ENCODE measurements at places on chromosomes 12 and 14. TPM values are rescaled to one million over a fixed set of nuclear protein-coding genes. Genes with fewer than 3 reads are reported as not detected.

GRCh38 chr14:91402348-91402747 lies 15.3 kb downstream of the CCDC88C start:
- H3K4me1 ChIP-seq, result peaks cover 74% of the 10 kb centered on the region
- peaks cover 51% of the 10 kb centered on the region for H3K36me3 ChIP-seq
- DNase-seq, result no peak
- H3K4me3 ChIP-seq, result peak overlapping the region; percentile 41

- H3K4me1 ChIP-seq, result peaks cover 10% of the 10 kb centered on the region
- H3K36me3 ChIP-seq, result peaks cover 14% of the 10 kb centered on the region
- no peak for DNase-seq
- no peaks in the 10 kb centered on the region for H3K27me3 ChIP-seq
Measured at GRCh38 chr14:64947710-64948611, 5.4 kb upstream of the GPX2 start.

The TMTC1 gene
- 1.4 TPM for total RNA-seq

GRCh38 chr12:46580445-46580844 lies 207.9 kb upstream of the SLC38A2 start:
- H3K4me3 ChIP-seq, result no peak overlapping the region
- no peak for DNase-seq
- H3K27ac ChIP-seq, result no peak overlapping the region
- H3K4me1 ChIP-seq, result peaks cover 13% of the 10 kb centered on the region
- no peaks in the 10 kb centered on the region for H3K27me3 ChIP-seq
- H3K36me3 ChIP-seq, result peaks cover 60% of the 10 kb centered on the region

The SMCO2 gene
- 1.4 TPM for total RNA-seq

DNA sequence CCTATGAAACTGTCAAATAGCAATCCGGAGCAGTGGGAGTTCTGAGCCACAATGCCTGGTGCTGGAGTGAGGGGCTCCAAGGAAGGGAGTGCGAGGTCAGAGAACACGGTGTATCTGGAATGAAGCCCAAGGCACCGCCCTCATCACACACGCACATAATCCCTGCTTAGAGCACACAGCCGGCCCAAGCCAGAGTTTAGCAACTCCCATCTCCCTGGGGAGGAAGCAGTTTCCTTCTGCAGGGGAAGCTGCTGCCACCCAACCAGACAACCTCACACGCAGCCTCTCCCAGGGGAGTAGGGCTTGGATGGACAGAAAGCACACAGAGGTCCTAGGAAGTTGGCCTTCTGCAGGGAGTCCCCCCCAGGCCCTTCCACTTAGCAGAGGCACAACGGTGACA lies 31.3 kb downstream of the ACTN1 start:
- no peaks in the 10 kb centered on the region for H3K27me3 ChIP-seq
- H3K4me3 ChIP-seq, result no peak overlapping the region
- DNase-seq, result no peak

DNA sequence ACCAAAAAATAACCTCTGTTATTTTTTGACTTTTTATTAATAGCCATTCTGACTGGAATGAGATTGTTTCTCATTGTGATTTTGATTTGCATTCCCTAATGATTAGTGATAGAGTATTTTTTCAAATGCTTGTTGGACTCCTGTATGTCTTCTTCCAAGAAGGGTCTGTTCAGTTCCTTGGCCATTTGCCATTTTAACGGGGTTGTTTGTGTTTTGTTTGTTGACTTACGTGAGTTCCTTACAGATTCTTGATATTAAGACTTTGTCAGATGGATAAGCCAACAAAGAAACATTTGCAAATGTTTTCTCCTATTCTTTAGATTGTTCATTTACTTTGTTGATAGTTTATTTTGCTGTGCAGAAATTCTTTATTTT lies 651.6 kb upstream of the LRFN5 start:
- DNase-seq, result no peak
- no peak overlapping the region for H3K27ac ChIP-seq
- H3K4me3 ChIP-seq, result no peak overlapping the region
- H3K36me3 ChIP-seq, result no peaks in the 10 kb centered on the region

DNA sequence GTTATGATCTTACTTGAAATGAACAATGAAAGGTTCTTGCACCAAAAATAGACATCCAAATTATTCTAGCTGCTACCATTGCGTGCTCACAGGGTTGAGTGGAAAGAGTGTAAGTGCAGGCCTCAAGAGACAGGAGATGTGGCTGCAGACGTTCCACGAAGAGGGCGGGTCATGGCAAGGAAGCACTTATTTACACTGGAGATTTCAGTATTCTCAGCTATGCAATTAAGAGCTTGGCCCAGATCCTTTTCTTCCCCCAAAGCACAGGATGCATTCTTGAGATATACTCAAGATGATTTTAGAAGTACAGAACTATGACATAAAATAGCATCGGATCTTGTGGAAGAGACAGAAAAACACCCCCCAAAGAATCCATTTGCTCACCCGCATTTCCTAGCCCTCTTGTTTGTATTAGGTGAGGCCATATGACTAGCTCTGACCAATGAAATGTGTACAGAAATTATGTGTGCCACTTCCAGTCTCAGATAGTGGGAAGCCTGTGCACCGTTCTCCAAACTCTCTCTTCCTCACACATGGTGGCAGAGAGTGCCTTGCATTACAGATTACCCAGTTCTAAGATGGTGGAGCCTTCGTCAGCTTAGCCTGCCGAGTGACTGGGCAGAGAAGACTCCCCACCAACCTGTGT lies 261.4 kb downstream of the TTC8 start:
- H3K4me3 ChIP-seq, result no peak overlapping the region
- H3K27ac ChIP-seq, result no peak overlapping the region
- no peaks in the 10 kb centered on the region for H3K36me3 ChIP-seq
- no peak for DNase-seq
- peaks cover 16% of the 10 kb centered on the region for H3K27me3 ChIP-seq

DNA sequence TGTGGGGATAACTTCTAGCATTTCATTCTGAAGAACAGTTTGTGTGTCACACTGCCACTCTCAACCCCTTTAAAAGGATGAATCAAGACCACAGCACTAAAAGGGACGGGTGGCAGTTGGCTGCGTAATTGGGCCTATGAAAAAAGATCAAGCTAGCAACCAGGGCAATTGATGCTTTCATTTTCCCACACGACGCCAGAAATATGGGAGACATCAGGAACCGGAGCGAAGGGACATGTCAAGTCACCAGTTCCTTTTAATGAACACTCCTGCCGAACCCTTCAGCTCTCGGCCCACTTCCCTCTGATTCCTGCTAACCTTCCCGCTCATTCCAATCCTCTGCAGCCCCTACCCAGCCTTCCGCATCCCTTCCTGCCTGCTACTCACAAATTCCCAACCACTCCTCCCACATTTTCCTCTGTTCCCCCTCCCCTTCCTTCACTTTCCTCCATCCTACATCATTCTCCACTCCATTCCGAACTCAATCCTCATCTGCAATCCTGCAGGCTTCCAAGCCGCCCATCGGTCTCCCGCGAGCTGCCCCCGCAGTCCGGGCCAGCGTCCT lies 753 bp downstream of the CSRNP2 start:
- no peaks in the 10 kb centered on the region for H3K27me3 ChIP-seq
- peaks cover 41% of the 10 kb centered on the region for H3K4me1 ChIP-seq
- H3K36me3 ChIP-seq, result peaks cover 32% of the 10 kb centered on the region
- DNase-seq, result no peak

DNA sequence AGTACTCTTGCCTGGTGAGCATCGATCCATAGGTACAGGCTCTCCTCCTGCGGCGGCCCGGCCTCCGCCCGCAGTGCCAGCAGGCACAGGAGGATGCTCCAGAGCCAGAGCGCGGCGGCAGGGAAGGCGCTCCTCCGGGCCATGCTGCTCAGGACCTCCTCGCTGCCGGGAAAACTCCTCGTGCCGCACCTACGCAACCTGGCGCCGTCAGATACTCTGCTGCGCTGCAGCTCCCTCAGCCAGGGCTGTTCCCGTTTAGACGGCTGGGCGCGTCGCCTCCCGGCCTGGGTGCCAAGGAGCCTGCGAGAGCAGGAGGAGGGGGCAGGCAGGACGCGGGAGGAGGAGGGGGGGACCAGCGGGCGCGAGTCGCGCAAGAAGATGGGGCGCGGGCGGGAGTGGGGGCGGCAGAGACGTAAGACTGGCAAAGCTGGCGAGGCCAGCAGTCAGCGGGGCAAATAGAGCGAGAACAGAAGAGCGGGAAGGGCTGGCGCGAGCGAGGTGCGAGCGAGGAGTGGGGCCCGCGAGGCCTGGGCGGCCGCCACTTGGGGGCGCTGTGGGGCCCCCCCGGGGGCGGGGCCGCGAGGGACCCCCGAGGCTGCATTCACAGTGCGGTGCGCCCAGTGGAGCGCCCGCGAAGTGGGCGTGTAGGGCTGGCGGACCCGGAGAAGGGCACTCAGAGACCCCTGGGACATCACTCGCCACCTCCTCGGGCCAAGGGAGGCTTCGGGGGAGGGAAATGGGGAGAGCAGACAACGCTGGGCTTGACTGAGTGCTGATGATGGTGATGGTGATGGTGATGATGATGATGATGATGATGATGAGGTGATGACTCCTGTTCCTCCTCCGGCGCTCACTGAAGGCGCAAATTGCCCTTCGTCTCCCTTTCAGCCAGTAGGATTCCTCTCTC lies at the start of gene WIF1:
TSS of gene WIF1 (minus strand) at position 257 of the 907 bp plus-strand sequence. CDS start at position 143, 114 bp downstream.
- peak within 1 kb of the TSS; percentile 37 for H3K4me3 ChIP-seq
- DNase-seq, result no peak
- H3K27me3 ChIP-seq, result peaks cover 34% of the 10 kb centered on the region
- peaks cover 5% of the 10 kb centered on the region for H3K4me1 ChIP-seq
- H3K36me3 ChIP-seq, result no peaks in the 10 kb centered on the region

GRCh38 chr14:41629876-41630275 lies 23.2 kb downstream of the LRFN5 start:
- H3K36me3 ChIP-seq, result no peaks in the 10 kb centered on the region
- no peak overlapping the region for H3K27ac ChIP-seq
- H3K4me1 ChIP-seq, result no peaks in the 10 kb centered on the region
- H3K27me3 ChIP-seq, result no peaks in the 10 kb centered on the region
- DNase-seq, result no peak
- no peak overlapping the region for H3K4me3 ChIP-seq

- no peak overlapping the region for H3K27ac ChIP-seq
- DNase-seq, result no peak
- no peaks in the 10 kb centered on the region for H3K4me1 ChIP-seq
- no peaks in the 10 kb centered on the region for H3K36me3 ChIP-seq
Measured at GRCh38 chr12:61920230-61920629, 340.0 kb upstream of the USP15 start.

GRCh38 chr14:60266021-60266937 lies 17.3 kb downstream of the PPM1A start:
- peaks cover 10% of the 10 kb centered on the region for H3K4me1 ChIP-seq
- no peak overlapping the region for H3K27ac ChIP-seq
- no peaks in the 10 kb centered on the region for H3K27me3 ChIP-seq
- no peak for DNase-seq
- H3K36me3 ChIP-seq, result peaks cover 32% of the 10 kb centered on the region
- H3K4me3 ChIP-seq, result no peak overlapping the region

The APOF gene
- not detected for total RNA-seq

The SLCO1C1 gene
- total RNA-seq, result not detected

DNA sequence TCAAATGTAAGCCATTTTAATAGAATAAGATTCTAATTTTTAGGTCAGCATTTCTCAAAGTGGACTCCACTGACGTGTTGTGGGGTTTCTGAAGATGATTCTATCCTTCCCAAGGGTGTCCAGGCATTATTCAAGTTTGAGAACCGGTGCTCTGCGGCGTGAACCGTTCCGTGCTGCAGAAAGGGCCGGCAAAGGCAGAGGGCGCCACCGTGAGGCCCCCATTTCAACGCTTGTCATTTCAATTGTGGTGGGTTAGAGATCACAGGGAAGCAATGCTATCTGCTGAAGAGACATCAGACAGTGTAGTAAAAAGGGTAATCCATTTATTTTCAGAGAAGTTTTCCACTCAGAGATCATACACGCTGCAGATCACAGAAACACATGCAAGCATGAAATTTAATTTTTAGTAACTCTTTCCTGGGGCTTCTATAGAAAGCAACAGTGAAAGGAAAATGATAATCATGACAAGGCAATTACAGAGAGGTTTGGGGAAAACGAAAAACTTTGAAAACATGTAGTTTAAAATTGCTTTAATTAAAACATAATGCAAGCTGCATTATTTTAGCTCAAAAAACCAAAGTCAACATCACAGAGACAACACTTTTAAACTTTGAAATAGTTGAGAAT lies 201.7 kb downstream of the EXOC5 start:
- peaks cover 37% of the 10 kb centered on the region for H3K27me3 ChIP-seq
- no peaks in the 10 kb centered on the region for H3K4me1 ChIP-seq
- peak; percentile 12 for DNase-seq
- no peak overlapping the region for H3K4me3 ChIP-seq
- H3K36me3 ChIP-seq, result no peaks in the 10 kb centered on the region

DNA sequence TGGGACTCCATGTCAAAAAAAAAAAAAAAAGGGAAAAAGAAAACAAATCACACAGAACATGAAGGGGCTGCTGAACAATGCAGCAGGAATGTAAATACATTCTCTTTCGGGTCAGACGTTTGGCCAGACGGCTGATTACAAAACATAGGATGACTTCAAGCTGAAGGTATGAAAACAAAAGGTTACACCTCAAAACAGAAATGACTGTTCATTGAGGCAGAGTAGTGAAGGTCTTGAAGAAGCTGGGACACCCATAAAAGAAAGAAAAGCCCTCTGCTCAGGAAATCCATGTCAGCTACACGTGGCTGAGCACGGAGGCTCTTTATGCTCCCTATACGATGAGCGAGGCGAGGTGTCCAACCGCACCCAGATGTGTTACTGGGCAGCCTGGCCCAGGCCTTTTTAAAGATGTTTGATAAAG lies 37.7 kb downstream of the FGD4 start:
- no peaks in the 10 kb centered on the region for H3K4me1 ChIP-seq

GRCh38 chr12:6699989-6700645 lies 498 bp downstream of the PIANP start:
- DNase-seq, result no peak
- H3K27ac ChIP-seq, result no peak overlapping the region
- H3K36me3 ChIP-seq, result no peaks in the 10 kb centered on the region
- peaks cover 56% of the 10 kb centered on the region for H3K27me3 ChIP-seq

DNA sequence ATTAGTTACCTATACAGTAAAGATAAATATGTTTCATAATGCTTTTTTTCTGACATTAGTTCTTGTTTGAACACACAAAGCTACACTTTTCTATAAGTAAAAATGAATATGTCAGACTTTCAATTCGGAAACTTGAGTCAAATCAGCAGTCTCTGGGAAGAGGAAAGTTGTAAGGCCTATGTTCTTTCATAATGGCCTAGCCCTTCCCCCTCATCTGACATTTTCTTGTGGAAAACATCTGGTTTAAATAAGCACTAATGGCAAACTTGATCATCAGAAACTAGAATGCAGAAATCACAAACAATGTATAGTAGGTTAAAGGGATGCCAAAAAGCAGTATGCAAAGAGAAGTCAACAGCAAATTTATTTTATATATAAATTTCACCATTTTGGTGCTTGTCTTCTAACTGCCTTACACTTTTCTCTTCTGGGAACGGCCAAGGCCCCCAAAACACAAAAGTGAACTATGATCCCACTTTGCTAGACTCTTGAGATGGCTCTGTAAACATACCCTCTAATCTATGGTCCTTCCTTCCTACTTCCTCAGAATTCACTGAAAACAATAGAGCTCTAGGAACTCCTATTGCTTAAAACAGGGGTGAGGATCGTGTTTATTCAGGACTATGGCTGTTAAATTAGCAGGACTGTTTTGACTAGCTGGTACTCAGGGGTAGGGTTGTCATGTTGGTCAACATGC lies 444.1 kb downstream of the RAD51B start:
- no peak overlapping the region for H3K27ac ChIP-seq
- H3K36me3 ChIP-seq, result no peaks in the 10 kb centered on the region
- DNase-seq, result no peak
- peaks cover 19% of the 10 kb centered on the region for H3K4me1 ChIP-seq

- H3K4me3 ChIP-seq, result no peak overlapping the region
- no peaks in the 10 kb centered on the region for H3K36me3 ChIP-seq
- H3K27me3 ChIP-seq, result no peaks in the 10 kb centered on the region
- H3K4me1 ChIP-seq, result no peaks in the 10 kb centered on the region
- DNase-seq, result no peak
Measured at GRCh38 chr14:86989285-86989684, 1003.7 kb downstream of the GALC start.

Measured in activated T-helper 2 cell treated with anti-CD3 and anti-CD28 coated beads, Interferon-gamma antibody, Interleukin-2, Interleukin-4, amounts not matched to agents 10 μg/mL and 5 μg/mL and 100 μg/mL, durations not matched to agents 14 hours and 24 hours and 36 hours (primary cell).